ENCODE measurements at places on chromosomes 7 and 10.

GRCh38 chr7:94314413-94315410 lies 80.0 kb upstream of the COL1A2 start:
- DNase-seq = no peak

DNA sequence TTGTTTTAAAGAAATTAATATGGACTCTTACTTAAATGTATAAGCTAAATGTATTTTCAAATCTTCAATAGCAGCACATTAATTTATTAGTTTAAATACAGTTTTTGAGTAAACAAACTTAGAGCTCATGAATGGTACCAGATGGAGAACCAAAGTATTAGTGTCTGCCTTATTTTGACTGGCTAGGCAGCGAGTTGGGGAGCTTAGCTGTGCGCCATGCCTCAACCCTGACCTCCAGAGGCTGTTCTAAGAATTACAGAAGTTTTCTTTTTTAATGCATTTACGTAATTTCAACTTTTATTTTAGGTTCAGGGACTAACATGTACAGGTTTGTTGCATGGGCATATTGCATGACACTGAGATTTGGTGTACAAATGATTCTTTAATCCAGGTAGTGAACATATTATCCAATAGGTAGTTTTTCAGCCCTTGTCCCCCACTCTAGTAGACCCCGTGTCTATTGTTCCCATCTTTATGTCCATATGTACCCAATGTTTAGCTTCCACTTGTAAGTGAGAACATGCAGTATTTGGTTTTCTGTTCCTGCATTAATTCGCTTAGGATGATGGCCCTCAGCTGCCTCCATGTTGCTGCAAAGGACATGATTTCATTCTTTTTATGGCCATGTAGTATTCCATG lies 166.8 kb downstream of the IQUB start:
- no peak for DNase-seq

- no peak for DNase-seq
Measured at GRCh38 chr7:155506854-155507337, 39.5 kb downstream of the CNPY1 start.

DNA sequence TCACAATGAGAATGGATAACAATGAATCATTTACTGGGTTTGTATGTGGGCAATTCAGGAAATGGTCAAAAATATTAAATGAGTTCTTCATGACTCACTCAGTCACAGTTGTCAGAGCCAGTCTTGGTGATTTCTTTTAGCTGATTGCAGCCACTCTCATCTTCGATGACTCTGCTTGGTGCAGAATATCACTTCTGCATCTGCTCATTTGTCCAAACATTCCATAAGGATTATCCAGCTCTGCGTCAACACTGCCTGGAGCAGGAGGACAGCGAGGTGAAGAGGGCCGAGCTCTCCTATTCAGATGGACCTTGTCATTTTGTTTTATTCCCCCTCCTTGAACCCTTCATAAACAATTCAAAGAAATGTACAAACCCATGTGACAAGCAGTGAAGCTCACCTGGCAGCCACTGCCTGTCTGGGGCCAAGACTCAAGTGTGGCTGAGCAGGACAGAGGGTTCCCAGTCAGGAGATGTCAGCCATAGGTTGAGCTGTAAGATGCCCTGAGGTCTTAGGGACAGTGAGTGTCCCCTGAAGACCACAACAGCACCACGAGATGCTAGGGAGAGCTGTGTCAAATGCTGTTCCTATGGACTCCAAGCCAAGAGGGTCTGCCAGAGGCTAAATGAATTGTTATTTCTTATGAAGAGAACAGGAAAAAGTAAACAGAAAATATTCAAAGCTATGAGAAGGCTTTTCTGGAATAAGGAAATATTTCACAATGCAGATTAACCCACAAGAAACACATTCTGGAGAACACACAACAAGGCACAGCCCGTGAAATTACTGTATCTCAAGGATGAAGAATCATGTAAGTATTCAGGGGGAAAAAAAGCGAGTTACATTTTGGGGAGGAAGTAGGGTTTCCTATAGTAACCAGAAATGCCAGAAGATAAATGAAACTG lies 33.1 kb upstream of the EGFR start:
- no peak for DNase-seq

- no peak for DNase-seq
Measured at GRCh38 chr10:28367929-28368484, 65.1 kb upstream of the MPP7 start.

- no peak for DNase-seq
Measured at GRCh38 chr7:55250313-55250712, 114.8 kb upstream of the LANCL2 start.

- no peak for DNase-seq
Measured at GRCh38 chr7:23403970-23404369, 66.3 kb downstream of the IGF2BP3 start.

GRCh38 chr7:96996111-96996957 lies 9.0 kb upstream of the DLX6 start:
- DNase-seq = no peak

DNA sequence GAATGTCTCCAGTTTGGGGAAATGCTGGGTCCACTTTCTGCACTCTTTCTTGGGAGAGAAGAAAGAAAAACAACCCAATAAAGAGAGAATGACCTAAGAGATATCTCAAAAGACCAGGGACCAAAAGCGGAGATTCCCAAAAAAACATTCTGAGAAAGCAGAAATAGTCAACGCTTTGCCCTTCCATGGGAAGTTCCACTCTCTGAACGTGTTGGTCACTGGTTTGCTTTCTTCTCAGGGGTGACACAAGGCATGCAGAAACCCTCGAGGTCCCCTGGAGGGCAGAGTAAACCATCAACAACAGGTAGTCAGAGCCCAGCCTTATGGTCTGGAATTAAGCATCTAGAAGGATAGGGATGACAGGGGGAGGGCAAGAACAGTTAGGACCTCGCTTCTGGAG lies 26.2 kb upstream of the AOAH start:
- no peak for DNase-seq

DNA sequence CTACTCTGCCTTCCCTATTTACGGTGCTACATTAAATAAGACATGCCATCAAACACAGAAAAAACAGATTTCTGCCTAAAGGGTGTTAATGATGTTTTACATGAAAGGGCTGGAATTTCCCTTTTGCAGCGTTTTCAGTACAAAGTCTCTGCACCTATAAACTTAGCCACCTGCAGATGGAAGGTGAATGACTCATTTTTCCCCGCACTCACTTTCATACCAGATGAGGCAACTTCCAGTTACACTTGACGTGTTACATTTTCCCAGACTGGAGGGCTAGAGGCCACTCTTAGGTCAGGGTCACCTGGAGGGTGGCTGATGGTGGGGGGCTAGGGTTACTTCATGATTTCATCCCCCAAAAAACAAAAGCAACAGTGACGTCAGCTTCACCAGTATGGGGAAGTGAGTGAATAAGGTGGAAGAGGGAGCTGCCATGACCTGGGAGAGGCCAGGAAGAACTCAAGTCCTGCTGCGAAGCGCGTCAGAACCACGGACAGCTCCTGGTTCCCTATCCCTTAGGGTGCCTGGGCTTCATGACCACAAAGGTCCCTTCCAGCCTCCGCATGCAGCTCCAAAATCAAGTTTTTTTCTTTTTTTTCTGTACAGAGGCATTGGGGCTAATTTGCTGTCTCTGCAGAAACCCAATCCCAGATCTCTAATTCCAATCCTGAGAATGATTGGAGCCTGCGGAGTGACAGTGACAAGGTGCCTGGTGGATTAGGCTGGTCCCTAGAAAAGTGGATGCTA lies 94.0 kb downstream of the ADARB2 start:
- no peak for DNase-seq

DNA sequence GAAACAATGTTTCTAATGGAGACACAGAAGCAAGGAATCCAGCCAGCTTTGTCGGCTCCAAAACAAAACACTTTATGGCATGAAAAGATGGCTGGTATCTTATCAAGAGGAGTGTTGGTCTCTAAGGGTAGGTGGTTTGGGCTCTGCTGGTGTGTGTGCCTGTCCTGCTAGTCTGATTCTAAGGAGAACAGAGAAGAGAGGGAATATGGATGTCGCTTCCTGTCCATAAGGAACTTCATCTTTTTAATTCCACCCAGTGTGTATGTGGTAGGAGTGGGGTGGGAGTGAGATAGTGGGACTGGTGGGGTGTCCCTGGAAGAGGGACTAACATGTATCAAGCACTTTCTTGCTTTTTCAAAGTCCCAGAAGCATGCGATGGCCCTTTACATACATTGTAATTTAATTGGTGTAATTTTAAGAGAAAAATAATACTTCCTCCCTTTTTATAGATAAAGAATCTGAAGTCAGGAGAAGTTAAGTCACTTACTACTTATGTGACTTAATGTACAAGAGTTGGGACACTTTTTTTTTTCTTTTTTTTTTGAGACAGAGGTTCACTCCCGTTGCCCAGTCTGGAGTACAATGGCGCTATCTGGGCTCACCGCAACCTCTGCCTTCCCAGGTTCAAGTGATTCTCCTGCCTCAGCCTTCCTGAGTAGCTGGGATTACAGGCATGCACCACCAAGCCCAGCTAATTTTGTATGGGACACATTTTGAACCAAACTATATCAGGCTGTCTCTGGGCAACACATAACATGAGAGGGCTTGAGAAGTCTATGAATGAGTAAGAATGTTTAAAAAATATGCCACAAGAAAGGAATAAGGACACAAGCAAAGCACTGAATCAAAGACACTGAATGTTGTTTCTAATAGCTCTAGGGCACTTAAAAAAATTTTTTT lies 18.8 kb downstream of the NT5C3A start:
- no peak for DNase-seq

DNA sequence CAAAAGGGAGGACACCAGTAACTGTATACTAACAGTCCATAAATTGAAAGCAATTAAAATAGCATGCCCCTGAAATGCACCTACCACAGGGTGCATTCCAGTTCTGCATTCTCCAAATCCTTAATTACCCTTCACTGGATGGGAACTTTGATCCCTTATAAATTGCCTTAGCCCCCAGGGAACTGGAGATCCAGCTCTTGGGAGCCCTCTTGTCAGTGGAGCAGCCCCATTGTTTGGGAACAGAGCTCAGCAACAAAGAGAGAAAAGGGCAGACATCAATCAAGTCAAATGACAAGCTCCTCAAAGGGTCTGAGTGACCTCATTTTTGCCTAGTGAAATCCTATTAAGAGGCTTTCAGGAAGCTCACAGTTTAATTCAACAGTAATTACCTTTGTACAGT lies 472.6 kb downstream of the XPNPEP1 start:
- DNase-seq = no peak

DNA sequence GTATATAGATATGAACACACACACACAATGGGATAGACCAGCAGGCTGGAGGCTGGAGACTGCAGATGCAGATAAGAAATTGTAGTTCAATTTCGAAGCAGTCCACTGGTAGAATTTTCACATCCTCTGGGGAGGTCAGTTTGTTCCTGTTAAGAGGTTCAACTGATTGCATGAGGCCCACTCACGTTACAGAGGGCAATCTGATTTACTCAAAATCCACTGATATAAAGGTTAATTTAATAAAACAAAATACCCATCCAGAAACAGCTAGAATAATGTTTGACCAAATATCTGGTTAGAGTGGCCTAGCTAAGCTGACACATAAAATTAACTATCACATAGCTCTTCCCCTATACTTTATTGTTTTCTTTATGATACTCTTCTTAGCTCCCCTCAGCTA lies 162.9 kb upstream of the SMIM30 start:
- no peak for DNase-seq

DNA sequence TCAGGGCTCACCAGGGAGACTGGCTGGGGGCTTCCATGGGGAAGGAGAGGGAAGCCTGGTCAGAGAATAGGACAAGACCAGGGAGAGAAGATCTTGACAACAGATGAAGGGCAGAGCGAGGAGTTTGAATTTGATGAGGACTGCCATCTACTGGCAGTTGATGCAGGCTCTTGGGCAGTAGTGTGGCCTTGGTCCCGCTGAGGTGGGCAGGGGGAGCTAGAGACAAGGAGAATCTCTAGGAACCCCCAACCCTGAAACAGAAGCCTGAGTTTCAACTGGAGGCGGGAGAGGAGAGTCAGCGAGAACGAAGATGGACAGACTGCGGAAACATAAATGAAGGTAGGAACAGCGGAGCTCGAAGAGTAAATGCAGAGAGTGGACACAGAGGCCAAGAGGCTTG lies 81.0 kb downstream of the PPP1R3C start:
- no peak for DNase-seq

DNA sequence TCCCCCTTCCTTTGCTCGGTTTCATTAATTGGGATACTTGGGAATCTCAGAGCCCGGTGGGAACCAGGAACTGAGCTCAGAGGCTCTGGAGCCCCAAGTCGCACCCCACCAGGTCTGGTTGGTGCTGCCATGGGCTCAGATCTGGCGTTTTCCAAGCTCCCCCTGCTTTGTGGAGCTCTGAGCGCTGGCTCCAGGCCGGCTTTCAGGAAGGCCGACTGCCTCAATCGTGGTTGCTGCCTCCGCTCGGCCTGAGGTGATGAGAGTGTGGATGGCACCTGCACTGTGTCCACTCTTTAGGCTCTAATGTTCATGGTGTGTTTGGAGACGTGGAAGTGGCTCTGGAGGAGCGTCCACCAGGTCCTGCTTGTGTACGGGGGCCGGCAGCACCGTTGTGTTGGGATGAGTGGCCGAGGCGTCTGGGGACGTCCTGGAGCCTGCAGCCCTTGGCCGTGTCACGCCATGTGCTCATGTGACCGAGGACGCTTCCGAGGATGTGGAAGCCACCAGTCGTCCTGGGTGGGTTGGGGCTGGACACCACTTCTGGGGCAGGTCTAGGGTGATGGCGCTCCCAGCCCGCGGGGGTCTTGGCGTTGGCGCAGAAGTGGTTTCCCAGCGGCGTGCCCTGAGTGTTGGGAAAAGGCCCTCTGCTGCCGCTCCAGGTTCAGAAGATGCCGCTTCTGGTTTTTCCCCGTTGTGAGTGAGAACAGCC lies 8.2 kb downstream of the INPP5A start:
- no peak for DNase-seq

GRCh38 chr7:81925530-81925929 lies 155.7 kb upstream of the HGF start:
- no peak for DNase-seq

DNA sequence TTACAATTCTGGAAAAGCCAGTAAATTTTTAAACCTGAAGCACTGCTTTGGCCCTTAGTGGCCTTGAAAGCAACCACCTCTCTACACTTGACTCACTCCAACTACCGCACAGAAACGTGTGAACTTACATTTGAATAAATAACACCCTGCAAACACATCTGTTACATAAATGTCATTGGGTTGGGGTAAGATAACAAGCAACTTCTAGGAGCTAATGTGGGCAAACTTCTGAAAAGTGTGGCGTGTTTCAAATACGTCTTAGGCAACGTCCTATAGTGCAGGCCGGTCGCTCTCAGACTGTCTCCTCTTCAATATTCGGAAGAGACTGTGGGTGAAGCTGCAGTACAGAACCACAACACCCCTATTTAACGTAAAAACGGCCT lies 474 bp downstream of the ORC5 start:
- DNase-seq = no peak

GRCh38 chr7:66281678-66282590 lies 76.8 kb downstream of the TPST1 start:
- DNase-seq = no peak

DNA sequence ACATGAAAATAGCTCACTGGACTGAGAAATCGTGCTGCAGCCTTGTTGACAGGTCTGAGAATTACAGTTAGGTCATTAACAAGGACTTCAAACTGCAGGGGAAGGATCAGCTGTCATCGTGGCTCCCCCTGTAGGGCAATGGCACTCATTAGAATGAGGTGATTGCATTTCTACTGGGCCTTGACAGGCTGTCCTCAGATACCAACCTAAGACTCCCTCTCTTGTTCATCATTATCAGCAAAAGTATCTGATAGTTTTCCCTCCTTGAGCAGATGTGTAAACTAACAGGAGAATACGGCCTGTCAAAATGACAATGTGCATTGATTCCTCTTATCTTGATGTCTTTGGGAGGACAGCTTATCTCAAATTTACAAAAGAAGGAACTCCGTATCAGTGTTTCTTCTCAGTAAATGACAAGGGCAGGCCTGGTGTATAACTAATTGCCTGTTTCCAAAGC lies 648.5 kb upstream of the LRRN3 start:
- peak; percentile 44 for DNase-seq
